ENCODE measurements at places on chromosomes 2 and 18. TPM values are rescaled to one million over a fixed set of nuclear protein-coding genes. Genes with fewer than 3 reads are reported as not detected.
A peak's percentile ranks its signal among the peaks of the same experiment; 100 is the strongest.

- no peak for DNase-seq
Observed at GRCh38 chr2:105118960-105119359, 81.1 kb downstream of the MRPS9 start.

SPEG gene
- total RNA-seq, result 22.7 TPM

CD8B2 gene
- not detected for total RNA-seq

ALK gene
- total RNA-seq, result 0.27 TPM

- no peak for DNase-seq
Observed at GRCh38 chr18:56743115-56743514, 92.0 kb downstream of the WDR7 start.

DNA sequence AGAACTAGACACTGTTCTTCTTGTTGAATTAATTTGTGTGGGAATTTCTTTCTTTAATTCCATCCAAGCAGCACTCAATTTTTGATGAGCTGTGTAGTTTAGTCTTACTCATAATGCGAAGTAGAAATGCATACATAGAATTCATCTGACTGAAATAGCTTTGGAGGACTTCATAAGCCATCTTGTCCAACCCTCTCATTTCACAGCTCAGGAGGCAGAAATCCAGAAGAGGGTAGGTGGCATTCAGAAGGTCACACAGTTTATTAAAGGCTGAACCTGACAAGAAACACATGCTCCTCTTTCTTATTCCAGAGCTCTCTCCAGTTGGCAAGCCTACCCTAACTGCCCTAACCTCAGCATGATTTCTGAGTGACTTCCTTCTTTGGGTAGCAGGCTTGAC, 169.2 kb upstream of the NOSTRIN start:
- DNase-seq, result no peak

ACADL gene
- 0.63 TPM for total RNA-seq

GRCh38 chr2:191696001-191696400, 18.1 kb downstream of the NABP1 start:
- peak; percentile 85 for DNase-seq

ABCG8 gene
- not detected for total RNA-seq

RFTN2 gene
- 16.4 TPM for total RNA-seq

ARMC9 gene
- total RNA-seq, result 94.4 TPM

TNFRSF11A gene
- total RNA-seq, result 0.08 TPM

GRCh38 chr18:10296491-10296890, 157.9 kb upstream of the APCDD1 start:
- DNase-seq, result no peak

DNA sequence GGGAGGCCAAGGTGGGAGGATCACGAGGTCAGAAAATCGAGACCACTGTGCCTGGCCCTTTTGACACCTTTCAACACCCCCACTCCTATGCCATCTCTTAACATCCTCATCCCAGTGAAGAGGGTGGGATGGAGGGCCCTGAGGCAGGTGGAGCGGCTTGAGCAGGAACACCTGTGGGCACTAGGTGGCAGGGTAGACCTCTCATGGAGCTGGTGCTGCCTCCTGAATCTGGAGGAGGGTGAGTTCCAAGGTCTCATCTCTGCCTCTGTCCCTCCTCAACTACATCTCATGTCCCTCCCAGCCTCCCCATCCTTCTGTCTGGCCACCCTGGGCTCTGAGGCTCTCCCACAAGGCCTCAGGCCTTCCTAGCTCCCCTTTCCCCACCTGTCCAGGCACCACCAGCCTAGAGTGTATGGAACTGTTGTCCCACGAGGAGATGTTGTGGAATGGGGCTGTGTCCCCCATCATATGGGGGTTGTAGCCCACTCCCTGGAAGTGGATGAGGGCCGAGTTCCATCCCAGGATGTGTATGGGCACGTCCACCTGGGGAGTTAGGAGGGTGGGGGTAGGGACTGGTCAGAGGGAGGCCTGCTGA, 17.0 kb upstream of the CRYBA2 start:
- no peak for DNase-seq

GRCh38 chr2:144511226-144511810, 8.6 kb downstream of the ZEB2 start:
- DNase-seq, result peak; percentile 33

- no peak for DNase-seq
Observed at GRCh38 chr18:11760498-11761167, 71.6 kb downstream of the GNAL start.

GRCh38 chr2:207782238-207783030, 12.7 kb upstream of the FZD5 start:
- DNase-seq, result no peak

GRCh38 chr18:57083485-57083884, 63.4 kb upstream of the BOD1L2 start:
- no peak for DNase-seq

GRCh38 chr2:170821531-170822289, 5.0 kb downstream of the GAD1 start:
- DNase-seq, result no peak

- peak; percentile 65 for DNase-seq
Observed at GRCh38 chr18:68679528-68679927, 35.4 kb downstream of the TMX3 start.

- DNase-seq, result no peak
Observed at GRCh38 chr2:105822186-105822585, 77.5 kb downstream of the NCK2 start.

RAB27B gene
- 1.7 TPM for total RNA-seq

DNA sequence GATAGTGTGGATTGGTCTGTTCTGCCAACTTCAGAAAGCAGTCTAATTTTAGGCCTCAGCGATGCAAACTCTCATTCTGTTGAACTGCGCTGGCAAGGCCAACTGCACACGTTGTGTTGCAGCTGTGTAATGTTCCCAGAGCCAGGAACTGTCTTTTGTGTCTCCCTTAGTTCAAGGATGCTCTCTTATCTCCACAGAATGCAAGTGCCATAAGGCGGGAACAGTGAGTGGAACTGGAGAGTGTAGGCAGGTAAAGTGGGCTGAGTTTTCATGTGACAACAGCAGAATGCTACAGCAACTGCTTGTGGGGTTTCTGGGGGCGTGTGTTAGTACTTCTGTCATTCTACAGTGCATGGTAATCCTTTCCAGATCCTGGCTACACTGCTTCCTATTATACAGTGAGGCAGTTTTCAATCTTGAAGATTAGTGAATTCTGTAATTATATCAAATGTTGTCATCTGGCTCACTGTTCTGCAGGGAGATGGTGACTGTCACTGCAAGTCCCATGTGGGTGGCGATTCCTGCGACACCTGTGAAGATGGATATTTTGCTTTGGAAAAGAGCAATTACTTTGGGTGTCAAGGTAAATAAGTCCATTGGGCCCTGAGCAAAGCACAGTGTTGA, 125.8 kb downstream of the LAMA3 start:
- DNase-seq, result no peak

DNA sequence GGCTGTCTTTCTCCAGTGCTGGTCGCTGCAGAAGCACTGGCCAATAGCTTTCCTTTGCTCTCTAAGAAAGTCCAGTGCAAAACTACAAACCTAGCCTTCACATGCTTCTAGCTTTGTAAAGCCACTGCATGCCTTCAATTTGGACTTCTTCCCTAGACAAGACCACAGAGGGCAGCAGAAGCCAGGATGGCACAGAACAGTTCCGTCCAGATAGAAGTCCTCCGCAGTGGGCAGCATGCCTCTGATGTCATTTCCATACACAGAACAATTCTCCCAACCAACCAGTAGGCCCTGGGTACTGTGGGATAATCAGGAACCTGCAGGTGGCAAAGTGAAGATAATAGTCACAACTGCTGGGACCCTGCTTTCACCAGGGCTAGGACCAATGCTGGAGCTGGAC, 3.3 kb downstream of the ST6GAL2 start:
- no peak for DNase-seq

DNA sequence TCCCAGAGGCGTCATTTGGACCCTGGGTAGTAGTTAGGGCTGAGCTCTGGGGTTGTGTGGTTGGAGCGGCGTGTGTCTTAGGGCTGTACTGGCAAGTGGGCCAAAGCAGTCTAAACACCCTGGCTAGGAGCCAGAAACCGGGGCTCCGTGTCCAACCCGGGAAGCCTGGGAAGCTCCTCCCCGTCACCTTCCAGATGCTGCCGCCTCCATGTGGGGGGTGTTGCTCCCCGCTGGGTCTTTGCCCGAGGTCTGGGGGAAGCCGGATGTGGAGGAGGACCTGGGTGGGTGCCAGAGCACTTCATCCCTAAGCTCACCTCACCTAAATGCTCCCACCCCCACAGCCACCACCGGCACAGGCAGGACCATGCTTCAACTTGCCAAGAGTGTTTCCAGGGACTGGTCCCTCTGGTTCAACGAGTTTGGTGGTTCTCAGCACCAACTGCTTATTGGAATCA, 25.4 kb downstream of the TET3 start:
- no peak for DNase-seq

GRCh38 chr18:23406271-23406787, 46.8 kb upstream of the RIOK3 start:
- peak; percentile 67 for DNase-seq

- DNase-seq, result no peak
Observed at GRCh38 chr2:45777996-45778719, 126.7 kb downstream of the PRKCE start.

RALBP1 gene
- 100 TPM for total RNA-seq

GRCh38 chr2:77395011-77395410, 127.2 kb downstream of the LRRTM4 start:
- DNase-seq, result no peak

DNA sequence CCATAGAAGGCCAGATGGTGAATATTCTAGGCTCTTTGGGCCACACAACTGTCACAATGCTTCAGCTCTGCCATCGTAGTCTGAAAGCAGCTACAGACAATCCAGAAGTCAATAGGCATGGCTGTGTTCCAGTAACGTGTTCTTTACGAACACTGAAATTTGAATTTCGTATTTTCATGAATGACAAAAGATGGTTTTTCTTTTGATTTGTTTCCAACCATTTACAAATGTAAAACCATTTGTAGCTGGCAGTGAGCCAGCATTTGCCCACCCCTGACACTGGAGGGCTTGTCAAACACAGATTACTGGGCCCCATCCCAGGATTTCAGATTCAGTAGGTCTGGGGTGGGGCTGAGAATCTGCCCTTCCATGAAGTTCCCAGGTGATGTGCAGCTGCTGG, 83.0 kb upstream of the ATG16L1 start:
- no peak for DNase-seq

DNA sequence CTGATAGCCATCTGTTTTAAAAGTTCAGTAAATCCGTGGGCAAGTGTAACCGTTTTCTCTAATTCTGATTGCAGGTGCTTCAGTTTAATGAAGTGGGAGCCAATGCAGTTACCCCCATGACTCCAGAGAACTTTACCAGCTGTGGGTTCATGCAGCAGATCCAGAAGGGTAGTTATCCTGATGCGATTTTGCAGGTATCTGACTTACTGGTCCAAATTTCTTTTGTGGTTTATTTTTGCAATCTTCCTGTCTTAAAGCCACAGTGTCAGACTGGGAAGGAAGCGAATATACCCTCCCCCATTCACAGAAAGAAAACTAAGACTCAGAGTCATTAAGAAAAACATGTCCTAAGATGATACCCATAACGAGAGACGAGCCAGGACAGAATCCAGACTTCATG, 7.7 kb downstream of the SERPINB2 start:
- DNase-seq, result no peak

SLC11A1 gene
- total RNA-seq, result 0.09 TPM

HOXD11 gene
- total RNA-seq, result not detected

DNA sequence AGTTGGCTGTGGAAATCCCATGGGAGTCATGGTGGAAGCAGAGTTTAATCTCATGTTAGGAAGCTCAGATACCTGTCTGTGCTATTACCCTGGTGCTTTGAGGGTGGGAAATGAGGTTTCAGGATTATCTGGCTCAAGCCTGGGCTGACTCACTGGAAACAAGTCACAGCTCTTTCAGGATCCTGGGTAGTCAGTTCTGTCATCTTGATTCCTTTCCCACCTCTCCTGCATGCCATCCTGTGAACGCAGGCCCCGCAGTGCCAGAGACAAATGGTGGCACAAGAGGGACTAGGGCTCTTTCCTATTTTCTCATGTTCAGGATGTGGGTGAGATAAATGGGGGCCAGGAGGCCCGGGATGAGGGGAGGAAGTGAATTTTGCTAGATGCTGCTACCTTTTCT, 3.7 kb upstream of the FAM136A start:
- no peak for DNase-seq

CRIM1 gene
- total RNA-seq, result 108 TPM

DNA sequence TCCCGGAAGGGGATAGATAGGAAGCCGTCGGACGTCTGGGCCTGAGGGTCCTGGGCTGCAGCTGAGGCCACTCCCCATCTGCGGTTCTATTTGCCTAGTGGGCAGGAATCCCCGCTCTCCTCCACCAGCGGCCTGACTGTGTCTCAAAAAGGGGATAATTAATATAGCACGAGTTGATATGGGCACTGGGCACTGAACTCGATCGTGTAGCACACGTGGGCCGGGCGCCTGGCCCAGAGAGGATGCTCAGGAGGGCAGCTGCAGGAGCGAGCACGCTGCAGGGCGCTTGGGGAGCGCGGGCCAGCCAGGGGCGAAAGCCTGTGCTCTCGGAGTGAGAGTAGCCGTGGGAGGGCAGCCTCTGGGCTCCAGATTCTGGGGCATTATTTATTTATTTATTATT, 8.8 kb upstream of the GBX2 start:
- DNase-seq, result no peak

DNA sequence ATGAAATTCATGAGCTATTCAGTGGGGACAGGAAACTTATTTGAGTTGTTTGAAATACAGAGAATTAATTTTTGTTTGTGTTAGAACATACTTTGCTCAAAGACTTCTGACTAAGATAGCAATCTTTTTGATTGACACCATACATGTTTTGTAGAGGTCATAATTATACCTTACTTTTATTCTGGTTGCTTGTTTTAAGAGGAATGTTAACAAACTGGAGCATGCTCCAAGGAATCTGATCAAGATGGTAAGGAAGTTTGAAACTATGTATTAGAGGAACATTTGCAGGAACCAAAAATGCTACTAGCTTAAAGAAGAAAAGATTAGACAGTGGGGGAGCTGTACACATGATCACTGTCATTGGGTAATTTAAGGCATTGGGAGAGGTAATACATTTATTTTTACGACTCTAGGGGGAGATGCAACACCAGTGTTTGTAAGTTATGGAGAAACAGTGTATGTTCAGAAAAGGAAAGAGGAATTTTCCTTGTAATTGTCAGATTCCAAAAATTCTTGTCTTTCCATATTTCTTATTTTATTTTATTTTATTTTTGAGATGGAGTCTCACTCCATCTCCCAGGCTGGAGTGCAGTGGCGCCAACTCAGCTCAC, 8.0 kb downstream of the AGFG1 start:
- peak; percentile 80 for DNase-seq

TXNDC2 gene
- 0.16 TPM for total RNA-seq

PARD3B gene
- 15.9 TPM for total RNA-seq

PROKR1 gene
- total RNA-seq, result not detected

GRCh38 chr2:54568876-54569321, 112.8 kb downstream of the SPTBN1 start:
- no peak for DNase-seq

DNA sequence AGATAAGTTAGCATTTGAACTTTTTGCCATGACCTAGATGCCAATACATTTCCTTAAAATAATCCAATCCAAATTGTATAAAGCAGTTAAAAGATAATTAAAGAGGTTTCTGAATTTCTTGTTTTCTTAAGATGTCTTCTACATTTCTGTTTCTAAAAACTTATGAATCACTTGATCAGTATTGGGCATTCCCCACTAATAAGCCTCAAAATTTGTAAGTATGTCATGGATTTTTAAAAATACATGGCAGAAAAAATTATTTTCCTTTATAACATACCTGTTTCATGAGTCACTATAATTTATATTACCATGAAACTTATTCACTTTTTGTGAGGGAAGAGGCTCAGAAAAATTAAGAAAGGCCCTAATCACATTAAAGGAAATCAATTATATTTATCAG, 90.3 kb upstream of the TFPI start:
- peak; percentile 8 for DNase-seq

GRCh38 chr18:76620321-76621170, 125.5 kb upstream of the ZNF516 start:
- peak; percentile 80 for DNase-seq

GRCh38 chr2:99140860-99141109, 722 bp upstream of the C2orf15 start:
- DNase-seq, result no peak

PAIP2B gene
- 1.6 TPM for total RNA-seq

All from fibroblast of the aortic adventitia (primary cell).